Uterus (tissue), 4 donors: ENCODE measurements at places on chromosomes 2 and 18. TPM values are rescaled to one million over a fixed set of nuclear protein-coding genes. Genes with fewer than 3 reads are reported as not detected.
A peak's percentile ranks its signal among the peaks of the same experiment; 100 is the strongest.

CSRNP3 gene
- 1.0 TPM for total RNA-seq

IL1R1 gene
- 45.7 TPM for total RNA-seq

DNA sequence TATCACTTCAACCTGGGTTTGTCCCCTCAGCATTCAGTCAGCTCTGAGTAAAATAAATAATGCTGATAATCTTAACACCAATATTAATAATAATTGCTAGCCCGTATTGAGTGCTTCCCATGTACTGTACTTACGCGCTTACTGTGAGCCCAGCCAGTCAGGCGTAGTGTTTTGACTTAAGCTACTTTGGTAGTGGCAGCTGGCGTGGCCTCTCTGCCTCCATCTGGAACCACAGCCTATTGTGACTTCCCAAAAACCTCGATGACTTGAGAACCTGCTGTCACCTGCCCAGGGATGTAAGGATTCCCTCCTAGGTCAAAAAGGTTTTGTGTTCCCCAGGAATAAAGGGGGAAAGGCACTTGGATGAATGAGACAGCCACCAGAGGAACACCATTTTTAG, 53.2 kb downstream of the SUMO1 start:
- DNase-seq, result no peak
- no peaks in the 10 kb centered on the region for H3K4me1 ChIP-seq
- no peak overlapping the region for H3K4me3 ChIP-seq
- no peaks in the 10 kb centered on the region for H3K27me3 ChIP-seq
- no peaks in the 10 kb centered on the region for H3K36me3 ChIP-seq

GALNT3 gene
- total RNA-seq, result 0.29 TPM

DNA sequence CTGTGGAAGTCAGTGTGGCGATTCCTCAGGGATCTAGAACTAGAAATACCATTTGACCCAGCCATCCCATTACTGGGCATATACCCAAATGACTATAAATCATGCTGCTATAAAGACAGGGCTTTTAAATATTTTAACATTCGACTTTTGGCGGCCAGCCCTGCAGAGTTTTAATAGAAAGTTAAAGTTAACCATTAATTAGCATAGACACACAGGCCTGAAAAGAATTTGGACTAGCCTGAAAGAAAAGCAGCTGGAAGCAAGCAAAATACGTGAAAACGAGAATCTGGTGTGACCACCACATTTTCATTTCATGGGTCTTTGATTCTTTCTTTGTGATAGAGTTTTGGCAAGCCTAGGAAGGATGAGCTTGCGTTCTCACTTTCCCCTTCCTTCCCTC, 184.0 kb downstream of the SCG2 start:
- H3K36me3 ChIP-seq, result no peaks in the 10 kb centered on the region
- H3K27me3 ChIP-seq, result no peaks in the 10 kb centered on the region
- H3K4me1 ChIP-seq, result peaks cover 4% of the 10 kb centered on the region
- peak; percentile 36 for DNase-seq
- peak overlapping the region; percentile 64 for H3K27ac ChIP-seq
- no peak overlapping the region for H3K4me3 ChIP-seq

CLEC4F gene
- not detected for total RNA-seq

GRCh38 chr18:46196627-46197243, 92.5 kb downstream of the HAUS1 start:
- H3K27ac ChIP-seq, result no peak overlapping the region
- H3K36me3 ChIP-seq, result no peaks in the 10 kb centered on the region
- no peak for DNase-seq
- no peaks in the 10 kb centered on the region for H3K4me1 ChIP-seq
- H3K27me3 ChIP-seq, result no peaks in the 10 kb centered on the region

- H3K36me3 ChIP-seq, result no peaks in the 10 kb centered on the region
- DNase-seq, result no peak
- no peaks in the 10 kb centered on the region for H3K4me1 ChIP-seq
- H3K27me3 ChIP-seq, result no peaks in the 10 kb centered on the region
- no peak overlapping the region for H3K4me3 ChIP-seq
Observed at GRCh38 chr2:46644690-46645385, 165.5 kb downstream of the TMEM247 start.

- no peak overlapping the region for H3K27ac ChIP-seq
- H3K4me3 ChIP-seq, result no peak overlapping the region
- DNase-seq, result no peak
- no peaks in the 10 kb centered on the region for H3K27me3 ChIP-seq
Observed at GRCh38 chr2:26805241-26805676, 19.4 kb downstream of the CENPA start.

DNER gene
- total RNA-seq, result 3.6 TPM

DNA sequence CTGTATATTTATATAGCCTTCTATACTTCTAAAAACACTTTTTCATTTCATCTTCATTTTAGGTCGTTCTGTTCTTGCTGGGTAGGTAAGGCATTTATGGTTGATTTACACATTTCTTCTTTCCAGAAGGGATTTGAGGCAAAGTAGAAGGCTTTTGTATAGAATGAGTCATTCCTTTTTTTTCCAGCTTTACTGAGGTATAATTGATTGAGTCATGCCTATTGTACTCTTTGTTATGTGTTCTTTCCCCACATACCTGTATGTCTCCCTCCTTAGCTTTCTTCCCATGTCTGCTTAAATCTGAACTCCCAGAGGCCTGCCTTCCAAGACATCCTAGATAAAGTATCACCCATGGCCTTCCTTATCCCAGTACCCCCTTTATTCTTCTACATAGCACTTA, 4.8 kb upstream of the CDC42EP3 start:
- no peak overlapping the region for H3K4me3 ChIP-seq
- H3K36me3 ChIP-seq, result no peaks in the 10 kb centered on the region
- H3K27me3 ChIP-seq, result no peaks in the 10 kb centered on the region

DNA sequence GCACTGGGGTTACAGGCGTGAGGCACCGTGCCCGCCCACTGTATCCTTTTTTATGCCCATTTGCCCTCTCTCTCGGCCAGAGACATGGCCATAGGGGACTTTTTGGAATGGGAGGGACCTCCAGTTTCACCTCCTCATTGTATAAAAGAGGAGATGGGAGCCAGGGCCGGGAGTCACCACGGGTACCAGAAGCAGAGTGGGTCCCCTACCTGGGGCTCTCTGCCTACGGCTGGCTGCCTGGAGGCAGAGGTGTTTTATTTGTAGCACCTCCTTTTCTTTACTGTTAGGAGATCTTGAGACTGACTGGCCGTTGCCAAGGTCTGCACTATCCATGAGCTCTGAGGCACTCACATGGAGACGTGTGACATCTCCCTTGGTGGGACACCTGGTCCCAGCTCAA, 162.8 kb downstream of the LDLRAD4 start:
- H3K4me3 ChIP-seq, result no peak overlapping the region
- no peak for DNase-seq
- H3K27me3 ChIP-seq, result no peaks in the 10 kb centered on the region
- H3K4me1 ChIP-seq, result no peaks in the 10 kb centered on the region
- no peaks in the 10 kb centered on the region for H3K36me3 ChIP-seq

DNA sequence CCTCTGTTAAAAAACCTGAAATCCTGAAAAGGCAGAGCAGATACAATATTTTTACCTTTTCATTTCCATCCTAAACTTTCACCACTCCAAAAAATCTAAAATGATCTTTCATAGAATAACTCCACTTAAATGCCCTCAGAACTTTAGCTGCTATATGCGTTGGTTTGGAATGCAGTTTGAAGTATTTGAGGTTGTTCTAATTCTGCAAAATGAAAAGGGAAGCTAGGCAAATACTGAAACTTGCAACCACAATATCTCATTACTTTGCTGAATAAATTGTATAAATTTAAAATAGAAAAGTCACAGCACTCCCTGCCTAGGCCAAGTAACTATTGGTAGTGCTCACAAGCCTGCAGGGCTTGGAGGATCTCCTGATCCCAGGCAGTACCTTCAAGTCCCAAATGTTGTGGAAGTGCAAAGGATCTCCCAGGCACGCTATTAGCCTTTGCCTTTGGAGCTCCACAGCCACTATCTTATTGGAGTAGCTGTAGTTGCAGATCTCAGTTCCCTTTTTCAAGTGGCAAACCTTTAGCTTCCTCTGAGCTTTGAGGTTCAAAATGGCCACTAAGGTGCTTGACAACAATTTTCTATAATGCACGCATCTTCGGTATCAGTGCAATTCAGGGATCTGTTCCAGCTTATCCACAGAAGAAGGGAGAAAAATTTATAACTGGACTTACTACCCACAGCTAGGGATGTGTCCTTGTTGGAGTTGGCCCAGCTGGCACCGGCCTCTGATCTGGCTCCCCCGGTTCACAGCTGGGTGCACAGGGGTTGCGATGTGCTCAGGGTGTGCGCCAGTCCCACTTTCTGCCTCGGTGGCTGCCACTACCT, 43.4 kb upstream of the ANKRD62 start:
- H3K27ac ChIP-seq, result no peak overlapping the region
- no peaks in the 10 kb centered on the region for H3K4me1 ChIP-seq
- no peaks in the 10 kb centered on the region for H3K36me3 ChIP-seq
- no peak for DNase-seq

DNA sequence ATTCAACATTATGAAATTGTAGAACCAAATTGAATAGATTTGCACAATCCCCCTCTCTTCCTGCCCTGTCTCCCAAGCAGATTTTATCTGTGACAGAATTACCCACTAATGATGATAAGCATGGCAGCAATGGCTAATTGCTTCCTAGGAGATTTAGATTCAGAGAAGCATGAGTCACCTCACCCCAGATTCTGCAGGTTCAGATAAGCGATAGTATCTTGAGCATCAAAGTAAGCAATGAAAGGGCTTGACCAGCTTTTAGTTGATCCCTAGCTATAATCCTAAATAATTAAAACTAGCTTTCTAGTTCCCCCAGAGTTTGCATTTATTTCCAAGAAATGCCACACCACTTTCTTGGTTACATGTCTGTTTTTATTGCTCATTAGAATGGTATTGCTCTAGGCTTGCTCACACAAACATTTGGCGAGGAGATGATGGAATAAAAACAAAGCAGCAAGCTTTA, 204.3 kb downstream of the GULP1 start:
- no peak overlapping the region for H3K27ac ChIP-seq
- H3K27me3 ChIP-seq, result no peaks in the 10 kb centered on the region
- no peak for DNase-seq
- no peaks in the 10 kb centered on the region for H3K36me3 ChIP-seq
- no peak overlapping the region for H3K4me3 ChIP-seq

DNA sequence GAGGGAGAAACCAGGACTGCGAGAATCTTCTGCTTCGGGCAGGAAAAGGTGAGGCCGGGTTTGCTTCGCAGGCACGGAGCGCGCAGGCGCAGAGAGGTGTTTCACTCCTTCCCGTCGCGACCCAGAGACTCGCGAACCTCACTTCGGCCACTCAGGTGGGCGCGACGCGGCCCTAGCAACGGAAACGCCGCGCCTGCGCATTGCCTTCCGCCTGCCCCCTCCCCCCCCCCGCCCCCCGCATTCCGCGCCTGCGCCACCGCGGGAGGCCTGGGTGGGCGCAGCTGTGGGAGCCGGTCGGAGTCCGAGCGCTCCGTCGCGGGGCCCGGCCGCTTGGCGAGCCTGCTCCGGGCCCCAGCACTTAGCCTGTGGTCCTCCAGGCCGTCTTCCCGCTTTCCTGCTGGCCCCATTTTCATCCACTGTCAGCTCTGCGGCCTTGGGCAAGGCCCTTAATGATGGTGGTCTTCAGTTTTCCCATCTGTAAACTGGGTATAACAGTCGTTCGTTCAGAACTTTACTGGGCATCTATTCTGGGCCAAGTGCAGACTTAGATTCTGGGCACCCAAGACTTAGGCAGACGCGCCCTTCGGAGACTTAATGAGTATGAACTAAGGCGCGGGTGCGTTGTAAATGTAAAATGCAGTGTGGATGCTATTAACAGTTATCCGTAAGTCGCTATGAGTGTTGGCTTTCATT, 62.1 kb upstream of the ACKR3 start:
- peak; percentile 32 for DNase-seq
- H3K36me3 ChIP-seq, result no peaks in the 10 kb centered on the region
- H3K27me3 ChIP-seq, result no peaks in the 10 kb centered on the region

GRCh38 chr18:46174342-46175041, 70.3 kb downstream of the HAUS1 start:
- peak overlapping the region; percentile 97 for H3K4me3 ChIP-seq
- H3K27me3 ChIP-seq, result no peaks in the 10 kb centered on the region
- DNase-seq, result peak; percentile 17
- H3K27ac ChIP-seq, result peak overlapping the region; percentile 87
- no peaks in the 10 kb centered on the region for H3K4me1 ChIP-seq

GRCh38 chr2:15822151-15823044, 118.0 kb upstream of the MYCN start:
- no peak overlapping the region for H3K27ac ChIP-seq
- no peaks in the 10 kb centered on the region for H3K27me3 ChIP-seq
- no peak for DNase-seq
- no peaks in the 10 kb centered on the region for H3K4me1 ChIP-seq
- H3K4me3 ChIP-seq, result no peak overlapping the region

DNA sequence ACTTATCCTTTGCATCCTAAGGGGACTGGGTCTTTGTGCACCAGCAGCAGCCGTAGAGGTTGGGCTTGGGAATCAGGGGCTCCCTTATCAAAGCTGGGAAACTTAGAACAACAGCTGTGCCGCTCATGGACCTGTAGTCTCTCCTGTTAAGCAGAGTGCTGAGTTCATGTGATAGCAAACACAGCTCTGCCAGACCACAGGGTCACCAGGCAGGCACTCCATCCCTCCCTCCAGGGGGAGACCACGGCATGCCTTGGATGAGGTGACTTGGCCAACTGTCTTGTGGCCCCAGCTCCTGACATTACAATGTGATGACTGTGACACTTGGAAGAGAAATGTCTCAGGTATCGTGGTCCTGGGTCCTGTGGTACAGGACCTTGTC, 60.0 kb downstream of the DGKD start:
- peaks cover 10% of the 10 kb centered on the region for H3K4me1 ChIP-seq
- peak overlapping the region; percentile 39 for H3K27ac ChIP-seq
- no peaks in the 10 kb centered on the region for H3K27me3 ChIP-seq
- no peak for DNase-seq
- no peaks in the 10 kb centered on the region for H3K36me3 ChIP-seq

PLGLB2 gene
- not detected for total RNA-seq
